ENCODE measurements at places on chromosomes 2 and 18.

GRCh38 chr2:179376881-179377280, 112.2 kb upstream of the SESTD1 start:
- no peak for DNase-seq

DNA sequence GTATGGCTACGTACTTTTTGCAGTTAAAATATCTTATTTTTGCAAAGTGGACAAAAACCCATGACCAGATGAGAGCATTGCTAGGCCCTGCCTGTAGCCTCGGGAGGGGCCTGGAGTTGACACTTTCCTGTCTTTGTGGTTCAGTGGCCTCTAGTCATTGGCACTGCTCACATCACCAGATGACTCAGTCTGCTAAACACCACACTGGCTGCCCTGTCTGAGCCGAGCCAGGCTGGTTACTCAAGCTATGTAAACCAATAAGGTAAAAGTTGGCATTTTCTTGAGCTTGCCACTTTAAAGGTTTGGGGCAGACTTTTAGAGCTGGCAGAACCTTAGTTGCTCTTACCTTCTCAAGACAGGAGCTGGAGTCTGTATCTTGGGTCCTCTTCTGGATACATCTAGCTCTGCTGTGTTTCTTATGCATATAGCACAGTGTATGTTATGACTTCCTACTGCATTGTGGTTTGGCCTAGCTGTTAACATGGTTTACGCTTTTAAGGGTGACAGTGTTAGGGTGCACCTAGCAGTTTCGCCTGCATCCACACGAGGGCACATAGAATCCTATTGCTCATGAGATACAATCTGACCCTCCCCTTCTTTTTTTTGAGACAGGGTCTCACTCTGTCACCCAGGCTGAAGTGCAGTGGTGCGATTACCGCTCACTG, 76.4 kb downstream of the AP1S3 start:
- DNase-seq, result no peak

GRCh38 chr2:72155737-72156136, 8.1 kb upstream of the CYP26B1 start:
- DNase-seq, result no peak

- no peak for DNase-seq
Observed at GRCh38 chr18:41326311-41326710, 628.7 kb upstream of the PIK3C3 start.

DNA sequence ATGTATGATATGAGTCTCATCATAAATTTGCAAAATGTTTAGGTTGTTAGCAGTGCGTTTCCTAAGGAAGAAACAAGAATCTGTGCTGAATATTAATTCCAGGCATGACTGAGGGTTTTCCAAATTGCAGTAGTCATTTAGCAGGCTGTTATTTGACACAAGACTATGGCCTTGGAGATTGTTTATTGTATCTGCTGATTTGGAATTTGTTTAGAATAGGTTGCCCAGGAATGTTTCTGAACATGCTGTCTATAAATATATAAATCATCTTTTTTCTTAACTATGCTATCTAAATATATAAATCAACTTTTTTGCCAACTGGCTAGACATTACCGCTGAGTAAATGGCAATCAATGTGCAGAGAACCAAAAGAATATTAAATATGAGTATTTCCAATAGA, 90.9 kb downstream of the DOK6 start:
- DNase-seq, result no peak

GRCh38 chr2:222448748-222449181, 24.4 kb downstream of the SGPP2 start:
- DNase-seq, result no peak

DNA sequence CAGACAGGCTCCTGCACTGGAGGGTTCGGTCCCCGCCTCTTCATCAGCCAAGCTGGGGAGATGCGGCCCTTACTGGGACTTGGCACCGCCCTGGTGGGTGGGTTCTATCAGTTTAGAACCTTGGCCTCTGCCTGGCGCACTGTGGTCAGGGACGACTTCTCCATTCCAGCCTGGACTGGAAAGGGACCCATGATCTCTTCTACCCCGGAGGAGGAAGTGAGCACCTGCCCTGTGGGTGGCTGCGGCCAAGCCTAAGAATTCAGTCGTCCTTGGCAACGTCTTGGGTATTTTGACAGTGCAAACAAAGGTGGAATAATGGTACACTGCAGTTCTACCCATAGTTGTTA, 106.9 kb upstream of the CD302 start:
- DNase-seq, result peak; percentile 13

DNA sequence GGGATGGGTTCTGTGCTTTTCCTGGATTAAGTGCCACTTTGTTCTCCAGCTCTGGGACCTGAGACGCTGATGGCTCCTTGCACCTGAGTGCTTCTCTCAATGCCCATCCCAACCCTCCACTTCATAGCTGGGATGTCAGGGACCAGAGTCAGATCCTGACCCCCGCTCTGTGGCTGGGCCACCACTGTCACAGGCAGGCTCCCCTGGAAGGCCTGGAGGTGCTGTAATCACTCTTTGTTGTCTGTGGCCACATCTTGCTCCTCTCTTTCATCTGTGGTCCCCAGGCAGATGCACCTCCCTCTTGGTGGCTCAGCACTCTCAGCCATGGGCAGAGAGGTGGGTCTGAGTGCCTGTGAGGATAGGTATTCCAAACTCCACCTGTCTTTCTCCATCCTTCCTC, 62.4 kb downstream of the CAPN13 start:
- DNase-seq, result no peak

GRCh38 chr2:25794544-25795276, 83.6 kb downstream of the ASXL2 start:
- DNase-seq, result no peak

DNA sequence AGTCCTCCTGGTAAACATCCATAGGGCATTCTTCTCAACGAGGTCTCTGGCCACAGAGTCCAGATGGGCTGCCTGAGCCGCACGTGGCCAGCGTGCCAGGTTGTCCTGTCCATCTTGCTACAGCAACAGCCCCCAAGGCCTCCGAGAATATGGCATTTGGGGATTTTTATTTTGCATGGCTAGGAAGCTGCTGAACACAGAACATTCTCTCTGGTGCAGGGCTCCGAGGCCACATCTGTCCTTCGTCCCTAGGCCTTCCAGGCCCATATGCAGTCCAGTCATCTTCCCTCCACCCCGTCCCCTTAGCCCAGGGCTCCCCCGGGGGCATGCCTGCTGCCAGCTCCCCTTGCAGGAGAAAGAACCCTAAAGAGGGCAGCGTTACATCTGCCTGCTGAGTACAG, 2.3 kb downstream of the HDAC4 start:
- no peak for DNase-seq

DNA sequence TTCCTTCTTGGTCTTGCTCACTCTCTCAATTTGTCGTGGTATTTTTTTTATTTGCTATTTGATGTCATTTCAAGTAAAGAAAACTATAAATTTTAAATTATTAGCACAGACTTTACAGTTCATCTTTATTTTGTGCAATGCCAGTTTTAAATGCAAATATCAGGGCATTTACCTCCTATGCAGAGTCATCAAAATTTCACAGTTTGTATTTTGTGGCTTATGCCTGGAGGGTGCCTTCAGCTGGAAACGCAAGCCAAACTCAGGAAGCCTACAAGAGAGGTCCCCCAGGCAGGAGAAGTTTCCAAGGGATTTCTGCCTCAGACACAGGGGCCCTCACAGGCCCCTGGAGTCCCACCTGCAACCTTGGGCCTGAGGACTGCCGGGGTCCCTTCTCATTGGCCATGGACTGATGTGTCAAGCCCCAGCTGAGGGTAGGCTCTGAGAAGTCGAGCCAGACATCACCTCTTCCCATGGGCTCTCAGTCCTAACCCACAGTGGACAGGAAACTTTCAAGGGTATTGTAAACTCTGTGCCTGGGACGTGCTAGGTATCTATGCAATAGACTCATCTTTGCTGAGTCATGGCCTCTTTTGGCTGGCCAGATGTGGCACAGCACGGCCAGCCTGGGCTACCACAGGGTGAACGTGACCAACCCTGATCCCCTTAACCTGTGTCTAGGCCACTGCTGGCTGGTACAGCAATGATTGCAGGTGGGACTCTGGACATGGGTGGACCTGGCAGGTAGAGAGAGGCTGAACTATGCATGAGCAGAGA, 236.5 kb downstream of the CELF4 start:
- DNase-seq, result no peak

GRCh38 chr2:19702267-19702666, 199.5 kb downstream of the TTC32 start:
- no peak for DNase-seq

- DNase-seq, result no peak
Observed at GRCh38 chr2:16709769-16710168, 44.1 kb upstream of the CYRIA start.

DNA sequence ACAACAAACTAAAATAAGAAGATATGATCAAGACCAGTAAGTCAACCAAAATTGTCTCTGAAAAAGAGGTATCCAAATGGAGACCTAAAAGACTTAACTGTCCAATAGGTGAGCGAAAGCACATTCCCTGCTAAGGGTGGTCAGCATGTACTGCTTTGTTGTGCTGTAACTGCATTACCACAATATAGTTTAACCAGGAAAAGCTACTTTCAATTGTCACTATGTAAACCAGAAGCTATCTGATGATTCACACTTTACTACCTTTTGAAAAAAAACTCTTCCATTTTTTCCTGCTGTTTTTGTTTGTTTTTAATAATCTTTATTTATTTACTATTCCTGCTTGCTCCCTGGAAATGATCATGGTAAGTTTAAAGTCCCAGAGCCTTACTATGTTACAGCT, 36.1 kb downstream of the ASXL2 start:
- no peak for DNase-seq

DNA sequence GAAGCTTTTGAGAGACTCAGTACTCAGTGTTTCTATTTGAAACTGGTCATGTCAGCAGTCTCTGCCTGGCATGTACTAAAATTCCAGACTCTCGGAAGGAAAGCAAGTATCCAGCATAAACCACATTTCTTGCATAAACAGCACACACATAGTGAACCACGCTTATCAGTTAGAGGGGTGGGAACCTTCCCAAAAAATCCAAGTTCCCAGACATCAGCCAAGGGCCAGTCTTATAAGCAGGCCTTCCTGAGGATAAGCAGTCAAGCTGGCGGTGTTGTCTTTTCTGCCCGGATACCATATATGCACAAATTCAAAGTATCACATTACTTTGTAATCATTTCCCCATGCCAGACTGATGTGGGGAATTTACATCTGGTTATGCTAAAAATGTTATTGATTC, 73.6 kb downstream of the ST6GAL2 start:
- DNase-seq, result no peak

DNA sequence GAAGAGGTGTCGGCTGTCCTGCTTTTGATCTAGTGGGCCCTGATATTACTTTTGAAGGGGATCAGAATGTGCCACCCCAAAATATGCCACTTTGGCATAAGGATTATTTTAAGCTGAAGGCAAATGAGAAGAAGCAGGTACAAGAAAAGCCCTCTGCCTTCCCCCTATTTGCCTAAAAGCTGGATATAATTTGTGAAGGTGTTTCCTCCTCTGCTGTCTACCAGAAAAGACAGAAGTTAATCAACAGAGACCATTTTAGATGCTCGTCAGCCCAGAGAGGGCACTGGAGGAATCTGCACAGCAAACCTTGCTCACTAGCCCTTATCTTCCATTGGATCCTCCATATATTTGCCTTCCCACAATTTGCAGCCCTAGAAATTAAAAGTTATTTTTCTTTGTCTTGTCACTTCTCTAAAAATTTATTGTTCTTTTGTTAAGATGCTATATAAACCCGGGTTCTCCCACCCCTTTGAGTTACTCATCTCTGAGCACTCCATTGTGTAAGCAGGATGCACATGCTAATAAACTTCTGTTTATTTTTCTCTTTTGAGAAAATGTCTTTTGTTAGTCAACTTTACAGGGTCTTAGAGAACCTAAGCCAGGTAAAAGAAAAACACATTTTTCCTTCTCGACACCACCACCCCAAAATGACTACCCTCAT, 163.2 kb upstream of the SLC1A4 start:
- no peak for DNase-seq

DNA sequence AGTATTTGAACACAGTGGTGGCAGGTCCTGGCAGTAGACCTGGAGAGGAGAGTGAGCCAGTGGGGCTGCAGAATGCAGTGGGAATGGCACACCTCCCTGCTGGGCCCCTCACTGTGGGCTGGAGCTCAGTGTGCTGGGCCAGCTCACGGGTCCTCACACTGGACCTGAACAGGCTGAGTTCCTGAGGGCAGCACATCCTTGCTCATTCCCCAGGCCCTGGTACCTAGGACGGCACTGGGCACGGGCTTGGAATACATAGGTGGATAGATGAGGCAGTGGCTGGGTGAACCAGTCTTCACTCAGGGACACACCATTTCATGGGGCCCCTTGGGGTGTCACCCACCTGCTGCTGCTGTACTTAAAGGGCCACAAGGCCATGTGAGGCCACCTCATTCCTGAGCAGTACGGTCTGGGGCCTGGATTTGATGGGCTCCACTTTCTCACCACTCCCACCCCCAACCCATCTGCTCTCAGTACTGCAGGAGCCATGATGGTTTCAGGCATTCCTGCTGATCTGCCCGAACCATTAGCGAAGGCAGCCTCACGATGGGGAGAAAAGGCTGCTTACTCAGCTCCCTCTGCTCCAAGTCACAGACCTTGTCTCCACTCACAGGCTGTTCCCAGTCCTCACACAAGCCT, 4.2 kb downstream of the TMEM177 start:
- no peak for DNase-seq

DNA sequence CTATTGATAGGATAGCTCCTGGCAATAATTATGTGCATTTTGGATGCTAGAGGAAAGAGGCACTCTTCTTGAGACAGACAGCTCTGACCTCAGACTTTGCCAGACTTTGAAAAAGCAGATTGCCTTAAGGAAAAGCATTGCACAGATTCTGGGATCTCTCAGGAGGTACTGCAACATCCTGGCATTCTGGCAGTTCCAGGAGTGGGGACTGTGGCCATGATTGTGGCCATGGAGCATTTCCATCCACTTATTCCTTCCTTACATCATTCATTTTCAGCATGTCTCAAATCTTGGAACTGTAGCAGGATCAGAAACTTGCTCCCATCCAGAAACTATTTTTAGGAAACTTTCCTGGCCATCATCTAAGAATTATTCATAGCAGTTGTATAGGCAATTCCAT, 144.9 kb upstream of the FOSL2 start:
- DNase-seq, result no peak

DNA sequence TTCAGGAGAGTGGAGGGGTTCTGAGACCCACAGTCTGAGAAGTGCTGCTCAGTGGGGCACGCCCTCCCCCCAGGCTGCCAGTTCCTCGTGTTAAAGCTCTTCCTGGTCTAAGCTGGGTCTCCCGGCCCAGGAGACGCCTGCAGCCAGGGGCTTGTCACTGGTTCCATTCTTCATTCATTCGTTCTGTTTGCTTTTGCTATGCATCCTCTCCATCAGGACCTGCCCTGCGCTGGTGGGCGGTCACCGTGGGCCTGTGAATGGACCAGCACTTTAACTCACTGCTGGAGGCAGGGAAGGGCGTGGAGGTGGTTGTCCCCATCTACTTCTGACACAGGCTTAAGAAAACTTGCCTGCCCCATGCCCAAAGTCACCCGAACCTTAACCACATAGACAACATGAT, 272.8 kb upstream of the HDAC4 start:
- DNase-seq, result no peak

- DNase-seq, result no peak
Observed at GRCh38 chr18:57397440-57398132, 37.6 kb upstream of the ONECUT2 start.

- DNase-seq, result no peak
Observed at GRCh38 chr2:238699307-238700116, 148.4 kb upstream of the TWIST2 start.

GRCh38 chr2:44928483-44929158, 12.9 kb upstream of the SIX3 start:
- no peak for DNase-seq

All from substantia nigra (tissue), 51 donors.